OCI-M1 (cell line): ENCODE measurements at places on chromosomes 16 and 17.

GRCh38 chr16:85446951-85447692 is 166.0 kb upstream of the GSE1 start:
- DNase-seq: no peak

DNA sequence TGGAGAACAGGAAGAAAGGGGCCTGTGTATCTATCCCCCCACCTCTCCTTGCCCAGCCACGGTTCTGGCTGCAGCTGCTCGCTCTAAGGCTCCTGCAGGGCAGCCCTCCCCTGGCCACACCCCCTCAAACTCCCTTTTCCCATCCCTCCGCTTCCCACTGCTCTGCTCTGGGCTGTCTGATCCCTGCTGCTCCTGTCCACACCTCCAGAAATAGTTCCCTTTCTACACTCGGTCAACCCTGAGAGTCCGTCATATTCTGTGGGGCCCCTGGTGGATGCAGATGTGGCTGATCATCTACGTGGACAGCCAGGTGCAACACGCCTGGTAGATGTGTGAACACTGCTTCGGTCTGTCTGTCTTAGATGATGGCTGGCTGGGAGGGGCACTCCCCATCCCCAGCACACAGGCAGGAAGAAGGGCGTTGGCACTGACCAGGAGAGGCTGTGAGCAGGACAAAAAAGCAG is 19.3 kb upstream of the KRT19 start:
- no peak for DNase-seq

DNA sequence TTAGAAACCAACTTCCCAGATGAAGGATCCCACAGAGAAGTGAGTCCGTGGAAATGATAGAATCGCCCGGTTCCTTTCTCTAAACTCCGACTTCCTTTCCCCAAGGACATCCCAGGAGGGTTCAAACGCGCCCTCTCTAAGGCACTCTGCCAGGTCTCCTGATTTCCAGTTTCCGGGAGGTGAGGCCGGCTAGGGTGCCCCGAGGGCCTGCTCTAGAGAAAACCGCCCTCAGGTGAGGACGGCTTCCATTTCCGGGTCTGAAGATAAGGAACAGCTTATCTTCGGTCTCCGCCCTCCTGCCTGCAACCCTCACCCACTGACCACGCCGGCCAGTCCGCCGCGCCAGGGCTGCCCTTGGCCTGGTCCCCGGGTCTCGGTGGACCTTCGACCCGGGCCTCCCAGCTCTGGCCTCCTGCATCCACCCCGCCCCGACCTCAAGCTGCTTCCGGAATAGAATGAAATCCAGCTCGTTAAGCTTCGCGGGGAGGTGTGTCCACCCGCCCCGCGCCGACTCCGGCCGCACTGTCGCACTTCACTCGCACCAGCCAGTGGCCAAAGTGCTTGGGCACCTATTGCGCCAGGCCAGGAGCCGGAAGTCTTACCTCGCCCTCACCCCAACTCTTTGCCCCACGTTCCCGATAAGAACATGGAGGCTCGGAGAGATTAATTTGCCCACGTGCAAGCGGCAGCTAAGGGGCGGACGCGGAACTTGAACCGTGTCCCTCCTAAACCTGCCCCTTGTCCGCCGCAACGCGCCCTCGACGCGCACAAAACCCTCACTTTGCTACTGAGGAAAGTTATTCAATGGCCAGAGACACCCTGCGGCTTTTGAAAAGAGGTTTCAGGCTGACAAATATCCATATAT is 836 bp upstream of the MMP15 start:
- DNase-seq: no peak

DNA sequence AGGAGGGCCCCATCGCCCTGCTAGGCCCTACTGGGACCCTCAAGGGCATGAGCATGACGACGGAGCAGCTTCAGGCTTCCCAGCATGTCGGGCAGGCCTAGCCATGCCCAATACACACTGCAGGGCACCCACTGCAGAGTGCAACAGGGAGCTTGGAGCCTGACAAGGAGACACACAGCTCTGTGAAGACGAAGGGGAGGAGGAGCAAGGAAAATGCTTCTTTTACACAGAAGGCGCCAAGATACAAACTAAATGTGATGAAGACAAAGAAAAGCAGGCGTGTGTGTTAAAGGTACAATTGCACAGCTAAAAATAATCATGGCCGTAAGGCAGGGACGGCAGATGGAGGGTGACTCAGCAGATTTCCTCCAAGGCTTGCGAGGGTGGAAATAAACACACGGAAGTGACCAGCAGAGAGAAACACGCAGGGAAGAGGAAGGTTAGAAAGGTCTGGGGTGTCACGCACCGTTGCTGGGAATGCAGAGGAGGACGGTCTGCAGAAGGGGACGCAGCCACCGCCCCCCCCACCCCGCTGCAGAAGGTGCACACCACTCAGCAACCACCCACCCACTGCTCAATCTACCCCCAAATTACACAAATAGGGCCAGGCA is 108.5 kb downstream of the ZNF778 start:
- peak; percentile 81 for DNase-seq

DNA sequence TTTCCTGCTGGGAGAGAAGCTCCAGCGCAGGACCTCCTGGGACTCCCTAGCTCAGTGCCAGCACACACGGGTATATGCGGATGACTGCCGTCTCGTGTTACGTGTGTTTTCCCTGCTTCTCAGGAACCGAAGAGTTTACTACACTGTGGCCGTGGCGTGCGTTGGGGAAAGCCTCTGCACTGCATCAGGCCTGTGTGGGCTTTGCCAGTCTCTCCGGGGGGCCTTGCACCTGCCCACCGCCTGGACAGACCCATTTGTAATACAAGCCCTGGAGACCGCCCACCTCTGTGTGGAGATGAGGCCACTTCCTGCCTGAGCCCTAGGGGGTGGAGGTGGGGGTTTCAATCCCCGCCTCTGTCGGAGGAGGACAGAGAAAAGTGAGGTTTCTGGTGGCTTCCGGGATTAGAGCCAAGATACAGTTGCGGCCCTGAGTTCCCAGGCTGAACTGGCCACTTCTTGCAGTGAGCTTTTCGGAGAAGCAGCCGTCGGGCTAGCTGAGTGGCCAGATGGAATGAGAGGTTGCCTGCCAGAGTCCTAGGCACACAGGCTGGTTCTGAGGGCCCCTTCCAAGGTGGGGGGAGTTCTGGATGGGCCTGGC is 43.4 kb upstream of the GSE1 start:
- peak; percentile 91 for DNase-seq
